ENCODE measurements at places on chromosomes 7 and 10.
A peak's percentile ranks its signal among the peaks of the same experiment; 100 is the strongest.

DNA sequence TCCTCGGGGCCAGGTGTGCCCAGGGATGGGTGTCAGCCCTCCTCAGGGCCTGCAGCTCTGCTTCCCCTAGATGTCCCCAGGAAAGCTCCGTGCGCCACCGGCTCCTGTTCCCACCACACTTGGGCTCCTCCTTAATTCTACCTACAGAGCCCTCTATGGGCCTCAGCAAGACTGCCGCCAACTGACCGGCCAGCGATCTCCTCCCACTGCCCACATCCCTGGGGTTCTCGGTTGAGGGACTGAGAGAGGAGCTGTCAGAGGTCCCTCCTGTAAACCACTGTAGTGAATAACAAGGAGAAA, 5.3 kb upstream of the LDB3 start:
- DNase-seq: no peak

DNA sequence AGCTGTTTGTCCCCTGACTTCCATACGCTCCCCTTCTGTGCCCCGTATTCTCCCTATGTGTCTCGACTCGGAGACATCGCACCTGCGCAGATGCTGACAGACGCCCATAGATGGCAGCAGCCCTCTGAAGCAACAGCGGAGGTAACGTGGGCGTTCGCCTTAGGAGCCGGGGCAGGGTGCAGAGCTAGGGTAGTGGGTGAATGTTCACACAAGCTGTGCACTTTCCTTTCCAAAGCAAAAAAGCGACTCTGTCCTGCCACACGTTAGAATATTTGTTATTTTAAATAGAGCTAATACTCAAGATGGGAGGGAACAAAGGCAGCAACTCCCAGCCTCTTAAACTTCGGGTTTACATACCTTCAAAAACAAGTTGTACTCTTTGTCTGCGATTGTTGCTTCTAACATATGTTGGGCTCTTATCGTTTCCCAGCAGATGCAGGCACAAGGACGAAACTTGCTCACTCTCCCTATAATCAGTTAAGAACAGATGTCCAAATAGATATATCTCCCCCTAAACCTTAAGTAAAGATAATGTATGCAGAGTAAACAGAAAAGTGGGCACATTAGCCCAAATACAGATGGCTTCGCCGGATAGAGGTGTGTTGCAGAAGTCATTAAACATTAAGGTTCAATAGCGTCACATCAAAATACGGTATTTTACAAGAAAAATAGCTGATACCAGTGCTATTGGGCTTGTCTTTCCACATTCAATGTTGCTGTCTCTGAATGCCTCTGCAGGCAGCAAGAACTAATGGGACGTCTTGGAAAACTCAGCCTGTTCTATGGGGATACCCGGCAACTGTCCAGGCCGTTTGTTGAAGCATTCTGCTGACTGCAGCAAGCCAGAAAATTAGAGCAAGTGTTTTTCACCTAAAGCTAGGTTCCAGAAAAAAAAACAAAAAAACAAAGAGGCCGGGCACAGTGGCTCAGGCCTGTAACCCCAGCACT, 340.3 kb upstream of the PRKCQ start:
- peak; percentile 31 for DNase-seq

DNA sequence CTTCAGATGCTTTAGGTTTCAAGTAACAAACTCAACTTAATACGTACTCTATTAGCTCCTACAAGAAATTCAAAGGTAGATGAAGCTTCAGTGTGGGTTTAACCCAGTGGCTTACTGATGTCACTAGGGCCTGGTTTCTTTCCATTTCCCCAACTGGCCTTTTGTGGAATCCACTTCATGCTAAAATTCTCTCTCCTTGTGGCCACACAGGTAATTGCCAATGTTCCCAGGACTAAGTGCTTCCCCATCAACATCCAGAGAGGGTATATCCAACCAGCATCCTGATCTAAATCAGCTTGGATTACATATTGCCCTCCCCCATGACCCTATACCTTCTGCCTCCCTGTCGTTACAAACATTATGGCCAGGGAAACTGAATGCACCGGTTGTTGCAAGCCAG, 10.7 kb downstream of the FBXL13 start:
- DNase-seq: no peak

DNA sequence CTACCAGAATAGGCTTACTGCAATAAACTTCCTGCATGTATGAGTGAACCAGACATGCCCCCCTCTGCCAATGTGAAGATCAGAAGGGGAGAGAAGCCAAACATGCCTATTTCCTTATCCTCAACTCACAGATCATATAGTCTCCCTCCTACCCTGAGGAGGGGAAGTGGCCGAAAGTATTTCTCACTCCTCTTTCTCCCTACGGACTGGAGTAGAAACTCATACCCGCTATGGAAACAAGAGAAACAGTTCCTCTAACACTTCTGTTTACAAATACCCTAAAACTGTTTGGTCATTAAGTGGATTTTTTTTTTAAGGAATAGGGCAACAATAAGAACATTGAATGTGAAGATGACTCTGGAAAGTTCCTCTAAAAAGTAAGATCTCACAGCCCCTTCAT, 31.4 kb downstream of the CCNJ start:
- DNase-seq: no peak

GRCh38 chr7:99996755-99997544, 18.4 kb upstream of the ZKSCAN1 start:
- DNase-seq: no peak

DNA sequence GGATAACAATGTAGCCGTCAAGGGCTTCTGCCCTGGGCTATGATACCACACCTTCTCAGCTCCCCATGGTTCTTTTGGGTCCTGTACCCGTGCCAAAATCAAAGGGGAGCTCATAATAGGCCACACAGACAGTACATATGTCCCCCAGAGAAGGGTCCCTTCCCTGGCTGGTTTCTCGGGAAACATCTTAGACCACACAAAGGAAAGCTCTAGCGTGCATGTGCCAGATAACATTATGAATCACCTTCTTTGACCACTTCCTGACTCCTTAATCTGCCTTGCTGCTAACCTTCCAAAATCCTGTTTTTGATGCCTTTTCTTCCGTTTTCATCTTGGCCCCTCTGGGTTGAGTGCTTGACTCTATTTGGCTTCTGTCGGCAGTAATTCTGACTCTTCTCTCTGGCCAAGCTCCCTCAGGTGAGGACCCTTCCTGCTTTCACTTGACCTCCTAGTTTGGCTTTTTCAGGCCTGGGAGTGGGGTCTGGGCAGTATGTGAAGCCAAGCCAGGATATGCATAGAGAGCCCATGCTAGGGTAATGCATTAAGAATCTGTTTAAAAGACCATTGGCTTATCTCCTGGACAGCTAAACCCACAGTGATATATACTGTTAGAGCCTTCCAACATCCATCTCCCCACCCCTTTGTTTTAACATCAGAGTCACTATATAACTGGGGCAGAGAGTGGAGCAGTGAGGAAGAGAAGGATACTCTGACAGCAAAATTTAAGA, 84.8 kb downstream of the ANLN start:
- DNase-seq: no peak

DNA sequence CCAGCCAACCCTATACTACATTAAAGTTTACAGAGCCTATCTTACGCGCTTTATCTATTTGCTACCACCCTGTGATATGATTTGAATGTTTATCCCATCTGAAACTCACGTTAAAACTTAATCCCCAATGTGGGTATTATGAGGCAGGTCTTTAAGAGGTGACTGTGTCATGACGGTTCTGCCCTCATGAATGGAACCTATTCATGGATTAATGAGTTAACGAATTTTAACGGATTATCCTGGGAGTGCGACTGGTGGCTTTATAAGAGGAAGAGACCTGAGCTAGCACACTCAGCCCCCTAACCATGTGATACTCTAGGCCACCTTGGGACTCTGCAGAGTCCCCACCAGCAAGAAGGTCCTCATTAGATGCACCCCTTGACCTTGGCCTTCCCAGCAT, 37.8 kb downstream of the SRPK2 start:
- no peak for DNase-seq

- no peak for DNase-seq
These were observed 43.4 kb downstream of the PSPH start for GRCh38 chr7:56007891-56008290.

DNA sequence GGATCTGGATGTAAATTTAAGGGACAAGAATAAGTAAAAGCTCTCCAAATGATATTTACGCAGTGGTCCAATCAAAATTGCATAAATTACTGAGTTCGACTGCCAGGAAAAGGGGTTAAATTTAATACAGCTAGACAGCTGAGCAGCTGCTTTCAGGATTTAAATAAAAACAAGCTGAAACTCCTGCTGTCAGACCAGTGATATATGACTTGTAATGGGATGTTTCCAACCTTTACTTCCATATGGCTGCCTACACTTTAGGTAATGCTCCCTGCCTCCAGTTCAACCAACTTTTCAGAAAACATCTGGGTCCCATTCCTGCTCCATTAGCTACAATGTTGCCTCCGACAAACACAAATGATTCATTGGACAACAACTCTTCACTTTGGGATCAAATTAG, 326.3 kb upstream of the DGKB start:
- DNase-seq: no peak

DNA sequence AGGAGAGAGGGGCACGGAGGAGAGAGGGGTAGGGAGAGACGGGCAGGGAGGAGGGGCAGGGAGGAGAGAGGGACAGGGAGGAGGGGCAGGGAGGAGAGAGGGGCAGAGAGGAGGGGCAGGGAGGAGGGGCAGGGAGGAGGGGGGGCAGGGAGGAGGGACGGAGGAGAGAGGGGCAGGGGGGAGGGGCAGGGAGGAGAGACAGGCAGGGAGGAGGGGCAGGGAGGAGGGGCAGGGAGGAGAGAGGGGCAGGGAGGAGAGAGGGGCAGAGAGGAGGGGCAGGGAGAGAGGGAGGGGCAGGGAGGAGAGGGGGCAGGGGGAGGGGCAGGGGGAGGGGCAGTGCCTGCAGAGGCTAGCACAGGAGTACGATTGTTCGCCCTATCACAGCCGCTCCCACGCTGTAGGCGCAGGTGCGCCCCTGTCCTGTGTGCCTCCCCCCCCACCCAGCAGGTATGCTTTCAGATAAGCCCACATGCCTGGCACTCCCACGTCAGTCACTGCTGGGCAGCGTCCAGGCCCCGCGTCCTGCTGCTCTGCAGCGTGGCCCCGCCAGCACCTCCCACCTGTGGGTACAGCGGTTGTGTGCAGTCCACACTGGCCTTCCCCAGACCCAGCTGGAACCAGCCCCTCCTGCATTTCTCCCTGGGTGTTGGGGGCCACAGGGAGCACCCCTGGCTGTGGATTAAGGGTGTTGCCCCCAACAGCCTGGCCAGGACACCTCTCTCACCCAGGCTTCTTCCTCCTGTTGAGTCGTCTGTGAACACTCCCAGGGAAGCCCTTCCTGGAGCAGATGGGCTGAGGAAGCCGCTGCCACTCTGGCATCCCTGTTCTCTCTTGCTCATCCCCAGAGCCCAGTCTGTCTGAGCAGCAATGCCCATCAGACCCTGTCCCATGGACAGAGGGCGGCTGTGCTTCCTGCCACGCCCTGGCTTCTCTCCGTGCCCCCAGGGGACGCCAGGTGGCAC, 10.8 kb downstream of the NKX6-2 start:
- peak; percentile 90 for DNase-seq

DNA sequence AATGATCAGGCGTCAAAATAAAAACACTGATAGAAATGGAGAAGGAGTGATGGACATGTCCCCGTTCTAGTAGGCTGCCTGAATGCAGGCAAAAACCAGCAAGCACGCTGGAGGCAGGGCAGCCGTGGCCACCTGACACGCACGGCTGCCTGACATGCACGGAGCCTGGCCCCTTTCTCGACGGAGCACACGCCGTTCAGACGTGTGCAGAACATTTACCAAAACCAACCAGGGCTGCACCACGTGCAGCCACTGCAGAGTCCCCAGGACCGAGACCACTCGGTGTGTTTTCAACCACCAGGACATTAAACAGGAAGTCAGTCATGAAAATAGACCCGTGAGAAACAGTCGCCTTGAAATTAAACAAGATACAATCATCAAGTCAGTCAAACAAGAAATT, 61.9 kb upstream of the NKX6-2 start:
- no peak for DNase-seq

- peak; percentile 23 for DNase-seq
These were observed 18.0 kb downstream of the STX1A start for GRCh38 chr7:73701357-73701995.

DNA sequence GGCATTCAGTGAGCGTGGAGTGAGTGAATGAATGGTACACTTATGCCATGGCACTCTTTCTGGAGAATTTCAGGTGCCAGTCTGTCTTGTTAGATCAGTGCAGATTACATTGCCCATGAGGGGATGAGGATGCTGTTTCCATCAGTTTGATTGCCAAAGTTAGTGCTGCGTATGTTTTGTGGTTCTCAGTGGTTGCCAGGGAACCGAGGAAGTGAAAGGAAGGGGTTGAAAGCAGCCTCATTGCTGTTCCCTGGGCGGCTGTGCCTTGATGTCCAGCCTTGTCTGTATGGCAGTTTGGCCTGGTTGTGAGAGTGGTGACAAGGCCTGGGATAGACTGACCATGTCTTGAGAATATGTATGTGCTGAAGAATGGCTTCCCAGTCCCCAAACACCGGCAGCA, 30.2 kb downstream of the WBP1L start:
- no peak for DNase-seq

- DNase-seq: no peak
These were observed 33.5 kb downstream of the TSPAN15 start for GRCh38 chr10:69484736-69485135.

GRCh38 chr7:19709249-19709578, 377 bp upstream of the POLR1F start:
- DNase-seq: no peak

- DNase-seq: no peak
These were observed 19.0 kb downstream of the VPS26A start for GRCh38 chr10:69142983-69143382.

- DNase-seq: no peak
These were observed 19.8 kb upstream of the COL1A2 start for GRCh38 chr7:94374721-94375566.

DNA sequence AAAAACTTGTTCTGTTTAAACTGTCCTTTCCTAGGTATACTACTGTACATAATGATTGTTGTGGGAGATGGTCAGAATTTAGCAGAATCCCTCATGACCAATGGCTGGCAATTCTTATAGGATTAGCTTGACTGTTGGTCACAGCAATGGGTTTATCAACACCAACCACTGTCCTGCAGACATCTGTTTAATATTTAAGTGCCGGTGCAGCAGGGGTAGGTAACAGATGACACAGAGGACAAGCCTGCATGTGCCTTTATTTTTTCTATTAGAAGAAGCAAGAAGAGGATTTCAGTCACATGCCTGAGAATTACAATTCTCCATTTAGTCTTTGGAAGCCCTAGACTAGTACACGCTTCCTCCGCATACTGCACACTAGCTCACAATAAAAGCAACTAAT, 48.4 kb downstream of the CCDC6 start:
- no peak for DNase-seq

DNA sequence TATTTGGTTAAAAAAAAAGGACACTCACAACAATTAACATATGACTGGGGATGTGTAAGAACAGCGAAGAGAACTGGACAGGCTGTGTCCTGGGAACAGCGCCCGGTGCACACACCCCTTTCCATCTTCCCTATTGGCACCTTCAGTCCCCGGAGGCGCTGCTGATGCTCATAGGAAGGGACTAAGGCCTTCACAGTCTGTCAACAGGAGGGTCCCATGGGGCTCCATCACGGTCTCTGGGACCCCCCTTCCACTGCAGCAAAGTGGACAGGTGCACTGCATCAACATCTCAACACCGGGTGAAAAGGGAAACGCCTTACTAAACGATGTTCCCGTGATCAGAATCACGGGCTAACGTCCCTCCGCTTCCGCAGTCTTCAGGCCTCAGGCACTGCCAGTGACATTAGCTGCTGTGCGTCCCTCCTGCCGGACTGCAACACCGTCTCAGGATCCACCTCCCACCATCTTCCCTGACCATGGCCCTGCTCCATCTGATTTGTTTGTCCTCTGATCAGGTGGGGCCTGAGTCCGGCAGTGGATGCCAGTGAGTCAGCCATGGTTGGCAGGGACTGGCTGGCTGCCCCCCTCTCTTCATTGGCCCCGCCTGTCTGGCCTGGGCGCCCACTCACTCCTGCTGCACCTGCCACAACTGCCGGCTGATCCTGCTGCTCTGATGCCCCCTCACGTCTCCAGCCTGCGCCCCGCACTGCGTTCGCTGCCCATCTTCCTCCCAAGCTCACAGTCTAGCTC, 614.7 kb downstream of the DNAJB6 start:
- no peak for DNase-seq

Measured in amygdala (tissue), 56 donors.